Stimulated activated CD8-positive, alpha-beta memory T cell treated with anti-CD3 and anti-CD28 coated beads, Interleukin-15, amount 100 ng/mL, for 48 hours (primary cell): ENCODE measurements at places on chromosomes 16 and 17.

GRCh38 chr16:73179705-73180331 is 131.9 kb upstream of the ZFHX3 start:
- DNase-seq: no peak

- no peak for DNase-seq
Measured at GRCh38 chr16:57471852-57472664, 9.6 kb downstream of the POLR2C start.

GRCh38 chr16:79372503-79373184 is 227.9 kb downstream of the MAF start:
- peak; percentile 34 for DNase-seq

DNA sequence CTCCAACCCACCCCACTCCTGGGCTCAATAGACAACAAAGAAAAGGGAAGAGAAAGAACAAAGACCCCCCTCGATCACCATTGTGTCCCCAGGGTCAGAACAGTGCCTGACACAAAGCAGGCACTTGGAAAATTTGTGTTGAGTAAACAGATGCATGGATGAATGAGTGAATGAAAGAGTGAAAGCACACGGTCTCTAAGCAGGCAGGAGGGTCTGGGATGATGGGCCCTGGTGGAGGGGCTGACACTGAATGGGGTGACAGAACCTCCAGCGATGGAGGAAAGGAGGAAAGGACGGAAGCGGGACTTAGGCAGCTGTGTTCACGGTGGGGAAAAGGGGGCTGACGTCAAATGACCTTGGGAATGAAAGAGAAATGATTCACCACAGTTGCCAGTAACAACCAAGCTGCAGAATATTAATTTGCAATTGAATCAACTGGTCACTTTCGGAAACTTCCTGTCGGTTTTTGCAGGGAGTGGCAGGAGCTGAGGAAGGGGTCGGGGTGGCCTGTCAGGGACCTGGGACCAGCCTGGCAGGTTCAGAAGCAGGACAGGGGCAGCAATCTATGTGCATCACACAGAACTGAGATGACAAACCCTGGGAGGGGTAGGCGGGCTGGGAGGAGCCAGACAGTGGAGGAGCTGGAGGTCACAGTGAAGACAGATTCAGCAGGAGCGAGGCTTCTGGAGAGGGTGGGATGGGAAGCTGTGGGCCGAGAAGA is 6.7 kb upstream of the GAST start:
- no peak for DNase-seq

DNA sequence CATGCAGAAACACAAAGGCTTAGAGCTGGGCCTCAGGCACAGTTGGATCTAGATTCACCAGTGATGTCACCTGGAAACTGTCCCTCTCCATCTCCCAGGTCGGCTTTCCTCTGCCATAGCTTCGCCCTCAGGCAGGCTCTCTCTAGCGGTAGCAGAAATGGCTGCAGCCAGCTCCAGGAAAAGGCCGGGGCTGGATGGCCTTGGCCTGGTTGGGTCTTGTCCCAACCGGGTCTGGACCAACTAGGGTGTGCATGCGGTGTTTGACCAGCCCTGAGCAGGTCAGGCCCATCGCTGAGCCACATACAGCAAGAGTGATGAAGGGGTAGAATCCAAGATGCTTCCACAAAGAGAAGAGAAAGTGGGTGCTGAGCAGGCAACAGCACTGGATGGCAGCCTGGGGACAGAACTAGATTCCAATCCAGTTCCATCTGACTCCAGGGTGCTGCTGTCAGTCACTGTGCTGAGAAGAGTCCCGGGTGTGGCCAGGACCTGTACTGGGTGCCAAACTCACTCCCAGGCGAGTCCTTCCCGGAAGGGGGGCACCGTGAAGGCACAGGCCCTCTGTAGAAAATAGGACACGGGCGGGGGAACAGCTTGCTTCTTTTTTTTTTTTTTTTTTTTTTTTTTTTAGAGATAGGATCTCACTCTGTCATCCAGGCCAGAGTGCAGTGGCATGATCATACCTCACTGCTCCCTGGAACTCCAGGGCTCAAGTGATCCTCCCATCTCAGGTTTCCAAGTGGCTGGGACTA is 51.8 kb downstream of the SOCS3 start:
- no peak for DNase-seq

GRCh38 chr17:77735566-77736198 is 222.8 kb upstream of the TNRC6C start:
- no peak for DNase-seq

- no peak for DNase-seq
Measured at GRCh38 chr16:73883126-73883525, 413.5 kb upstream of the PSMD7 start.

DNA sequence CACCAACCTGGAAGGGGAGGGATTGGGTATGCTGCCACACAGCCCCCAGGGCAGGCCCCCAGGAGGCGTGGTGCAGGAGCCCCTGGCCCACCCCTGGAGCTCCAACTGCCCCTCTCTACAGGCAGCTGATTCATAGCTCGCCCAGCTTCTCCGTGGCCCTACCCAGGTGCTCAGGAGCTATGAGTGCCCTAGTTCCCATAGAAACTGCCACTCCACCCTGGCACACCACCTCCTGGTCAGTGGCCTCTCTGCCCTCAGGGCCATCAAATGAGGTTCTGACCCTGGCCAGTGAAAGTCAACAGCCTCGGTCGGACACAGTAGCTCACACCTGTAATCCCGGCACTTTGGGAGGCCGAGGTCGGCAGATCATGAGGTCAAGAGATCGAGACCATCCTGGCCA is 18.0 kb downstream of the CNGB1 start:
- DNase-seq: no peak

DNA sequence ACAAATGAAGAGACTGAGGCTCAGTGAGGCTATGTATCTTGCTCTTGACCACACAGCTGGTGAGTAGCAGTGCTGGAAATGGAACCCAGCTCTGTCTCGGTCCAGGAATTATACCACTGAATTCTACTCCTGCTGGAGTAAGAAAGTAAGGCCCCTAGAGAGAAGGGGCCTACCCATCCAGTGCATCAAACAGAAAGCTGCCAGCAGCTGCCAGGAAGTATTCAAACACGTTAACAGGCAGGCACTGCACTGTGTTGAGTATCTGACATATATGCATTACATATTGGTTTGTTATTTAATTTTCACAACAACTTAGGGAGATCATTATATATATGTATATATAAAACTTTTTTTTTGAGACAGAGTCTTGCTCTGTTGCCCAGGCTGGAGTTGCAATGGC is 4.0 kb downstream of the ARL5C start:
- no peak for DNase-seq

GRCh38 chr16:71775949-71776348 is 32.7 kb downstream of the AP1G1 start:
- DNase-seq: no peak

DNA sequence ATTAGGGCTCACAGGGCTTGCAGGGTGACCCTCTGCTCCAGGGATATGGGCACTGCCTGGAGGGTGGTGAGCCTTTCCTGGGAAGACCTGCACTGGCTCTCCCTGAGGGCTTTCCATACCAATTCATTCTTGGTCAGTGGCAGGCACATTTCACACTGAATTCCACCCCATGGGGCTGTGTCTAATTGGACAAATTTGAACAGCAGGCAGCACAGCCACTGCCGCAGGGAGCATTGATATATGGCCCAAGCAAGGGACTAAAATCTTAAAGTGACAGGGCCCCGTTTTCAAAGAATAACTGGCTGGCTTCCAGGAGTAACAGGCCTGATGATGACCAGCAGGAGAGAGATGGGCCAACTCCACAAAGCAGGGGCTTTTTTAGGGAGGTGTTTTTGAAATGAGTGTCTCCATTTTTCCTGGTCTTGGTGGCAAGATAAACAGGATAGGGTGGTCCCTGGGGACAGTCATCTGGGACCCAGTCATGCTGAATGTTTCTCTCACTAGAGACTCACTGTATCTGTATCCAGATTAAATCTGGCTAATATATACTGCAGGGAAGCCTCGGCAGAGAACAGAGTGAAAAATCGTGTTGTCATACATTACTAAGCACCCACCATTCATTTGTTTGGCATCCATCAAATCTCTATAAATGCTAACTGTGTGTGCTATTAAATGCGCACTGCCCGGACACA is 74.1 kb upstream of the TBX2 start:
- DNase-seq: no peak

DNA sequence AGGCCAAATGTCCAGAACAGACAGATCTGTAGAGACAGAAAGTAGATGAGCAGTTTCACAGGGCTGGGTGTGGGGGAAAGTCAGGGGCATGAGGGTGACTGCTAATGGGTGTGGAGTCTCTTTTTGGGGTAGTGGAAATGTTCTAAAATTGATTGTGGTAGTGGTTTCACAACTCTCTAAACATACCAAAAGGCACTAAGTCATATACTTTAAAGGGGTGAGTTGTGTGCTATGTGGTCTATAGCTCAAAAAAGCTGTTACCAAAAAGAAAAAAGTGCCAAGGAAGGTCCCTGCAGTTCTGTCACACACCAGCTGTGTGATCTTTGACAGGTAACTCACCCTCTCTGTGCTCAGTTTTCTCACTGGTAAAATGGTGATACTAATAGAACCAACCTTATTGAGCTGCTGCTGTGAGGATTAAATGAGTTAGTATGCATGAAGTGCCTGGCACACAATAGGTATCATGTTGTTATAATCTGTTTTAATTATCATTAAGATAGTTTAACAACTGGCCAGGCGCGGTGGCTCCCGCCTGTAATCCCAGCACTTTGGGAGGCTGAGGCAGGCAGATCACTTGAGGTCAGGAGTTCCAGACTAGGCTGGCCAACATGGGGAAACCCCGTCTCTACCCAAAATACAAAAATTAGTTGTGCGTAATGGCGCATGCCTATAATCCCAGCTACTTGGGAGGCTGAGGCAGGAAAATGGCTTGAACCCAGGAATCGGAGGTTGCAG is 10.3 kb downstream of the ITGAX start:
- no peak for DNase-seq

- no peak for DNase-seq
Measured at GRCh38 chr17:2040942-2041560, 771 bp upstream of the OVCA2 start.

- DNase-seq: no peak
Measured at GRCh38 chr17:17183744-17184143, 22.4 kb downstream of the PLD6 start.

DNA sequence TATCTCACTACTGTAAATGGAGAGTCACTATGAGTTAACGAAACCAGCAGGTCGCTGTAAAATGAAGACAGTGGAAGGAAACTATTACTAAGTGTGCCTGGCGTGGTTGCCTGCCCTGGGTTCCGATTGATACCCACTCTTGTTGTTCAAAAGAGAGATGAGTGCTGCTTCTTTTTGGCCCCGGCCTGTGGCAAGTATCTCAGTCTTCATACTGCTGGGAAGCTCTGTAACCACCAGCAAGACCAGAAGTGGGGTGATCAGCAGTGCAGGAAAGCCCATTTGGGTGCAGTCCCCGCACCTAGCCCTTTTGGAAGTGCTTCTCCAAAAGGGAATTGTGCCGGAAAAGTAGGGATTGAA is 104.5 kb downstream of the SNX29 start:
- no peak for DNase-seq

- no peak for DNase-seq
Measured at GRCh38 chr16:4625560-4626159, 1.0 kb downstream of the MGRN1 start.
